Cardiac muscle cell (in vitro differentiated cells and primary cell): ENCODE measurements at places on chromosomes 5 and 9. TPM values are rescaled to one million over a fixed set of nuclear protein-coding genes. Genes with fewer than 3 reads are reported as not detected.
A peak's percentile ranks its signal among the peaks of the same experiment; 100 is the strongest.

Gene ANKRD20A1
- total RNA-seq = 0.07 and 0.12 TPM in 2 replicates

DNA sequence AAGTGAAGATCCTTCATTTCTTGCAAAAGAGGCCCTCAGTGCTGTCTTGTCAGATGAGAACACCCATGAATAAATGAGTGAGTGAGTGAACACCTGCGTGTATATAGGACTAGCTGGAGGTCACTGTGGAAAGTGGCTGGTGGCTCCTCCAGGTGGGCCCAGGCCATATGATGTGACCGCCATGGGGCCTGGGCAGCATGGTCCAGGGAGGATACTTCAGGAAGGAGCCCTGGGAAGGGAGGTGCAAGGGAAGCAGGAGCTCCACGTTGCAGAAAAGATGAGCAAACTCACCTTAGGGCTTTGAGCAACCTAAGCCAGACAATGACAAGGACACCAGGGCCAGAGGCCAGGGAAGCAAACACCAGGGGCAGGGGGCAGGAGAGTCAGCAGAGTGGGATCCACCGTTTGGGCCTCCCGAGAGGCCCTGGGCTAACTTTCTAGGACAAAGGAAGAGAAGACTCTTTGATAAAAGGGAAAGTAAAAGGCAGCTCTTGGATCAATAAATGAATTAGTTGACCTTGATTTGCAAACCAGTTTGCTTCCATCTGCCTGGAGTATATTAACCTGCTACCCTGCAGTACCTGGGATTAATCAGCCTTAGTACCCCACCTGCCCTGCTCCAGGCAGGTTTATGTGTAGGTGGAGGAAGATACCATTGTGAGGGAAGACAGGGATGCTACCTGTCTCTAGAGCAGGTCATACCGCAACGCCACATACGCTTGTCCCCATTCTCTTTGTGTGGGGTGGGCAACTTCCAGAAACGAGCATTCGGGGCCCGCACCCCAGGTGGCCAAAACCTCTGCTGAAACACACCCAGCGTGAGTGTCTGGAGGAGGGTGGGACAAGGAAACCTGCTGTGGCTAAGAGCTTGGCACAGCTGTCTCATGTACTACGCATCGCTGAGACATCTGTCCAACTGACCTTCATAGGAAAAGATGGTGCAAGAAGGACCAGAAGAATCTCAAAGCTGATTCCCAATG is 51.4 kb upstream of the OLFM1 start:
- DNase-seq = no peak

DNA sequence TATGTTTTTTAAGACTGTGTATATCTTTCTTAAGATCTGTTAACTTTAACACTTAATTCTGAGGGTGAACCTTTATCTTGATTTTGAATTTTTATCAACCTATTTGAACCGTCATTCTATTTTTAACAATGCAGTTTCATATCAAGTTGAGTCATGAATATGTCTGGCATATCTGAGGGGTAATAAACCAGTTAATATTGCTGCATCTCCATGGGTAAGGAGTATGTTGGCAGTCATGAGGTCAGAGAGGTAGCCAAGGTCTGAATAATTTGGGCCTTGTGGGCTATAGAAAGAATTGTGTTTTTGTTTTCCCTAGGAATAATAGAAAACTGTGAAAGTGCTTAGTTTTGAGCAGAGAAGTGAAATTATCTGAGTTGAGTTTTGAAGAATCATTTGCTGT is 419.0 kb downstream of the PLK2 start:
- no peak for DNase-seq

Gene ALDOB
- not detected in 2 replicates for total RNA-seq

GRCh38 chr5:124661317-124662141 is 84.9 kb downstream of the ZNF608 start:
- peak; percentile 82 for DNase-seq

- DNase-seq = no peak
Observed at GRCh38 chr9:123798195-123798594, 131.7 kb downstream of the DENND1A start.

DNA sequence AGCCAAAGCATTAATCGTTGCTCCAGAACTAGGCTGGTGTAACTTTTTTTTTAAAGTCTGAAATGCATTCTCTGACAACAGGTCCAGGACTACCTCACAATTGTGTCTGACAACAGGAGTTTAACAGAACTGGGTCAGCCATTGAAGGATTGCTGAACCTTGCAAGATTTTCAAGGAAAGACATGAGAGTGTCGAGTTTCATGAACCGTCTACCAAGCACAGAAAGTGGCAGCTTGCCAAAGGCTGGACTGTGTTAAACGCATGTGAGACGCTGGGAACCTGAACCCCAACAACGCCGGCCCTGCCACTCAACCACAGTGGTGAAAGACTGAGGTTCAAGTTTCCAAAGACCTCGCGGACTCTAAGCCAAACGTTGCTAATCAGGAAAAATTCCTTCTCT is 79.1 kb downstream of the LHFPL2 start:
- DNase-seq = peak; percentile 95

- DNase-seq = no peak
Observed at GRCh38 chr5:67997892-67998457, 217.6 kb upstream of the PIK3R1 start.

- DNase-seq = no peak
Observed at GRCh38 chr5:10073441-10074104, 176.1 kb downstream of the ATPSCKMT start.

DNA sequence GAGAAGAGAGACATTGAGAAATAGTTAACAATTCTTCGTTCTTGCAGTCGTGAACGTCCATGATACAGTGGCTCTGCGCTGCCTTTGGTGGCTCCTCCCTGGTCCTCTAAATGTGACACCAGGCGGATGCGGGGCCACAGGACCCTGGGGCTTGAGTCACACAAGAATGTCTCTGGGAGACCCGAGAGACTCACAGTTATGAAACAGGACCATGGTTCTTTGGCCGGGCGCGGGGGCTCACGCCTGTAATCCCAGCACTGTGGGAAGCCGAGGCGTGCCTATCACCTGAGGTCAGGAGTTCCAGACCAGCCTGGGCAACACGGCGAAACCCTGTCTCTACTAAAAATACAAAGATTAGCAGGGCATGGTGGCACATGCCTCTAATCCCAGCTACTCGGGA is 767 bp upstream of the ZDHHC11 start:
- DNase-seq = no peak

- DNase-seq = no peak
Observed at GRCh38 chr9:129623331-129623730, 2.4 kb upstream of the C9orf50 start.

Gene IL5
- total RNA-seq = not detected in 2 replicates

GRCh38 chr5:156402387-156402921 is 75.5 kb downstream of the SGCD start:
- no peak for DNase-seq

DNA sequence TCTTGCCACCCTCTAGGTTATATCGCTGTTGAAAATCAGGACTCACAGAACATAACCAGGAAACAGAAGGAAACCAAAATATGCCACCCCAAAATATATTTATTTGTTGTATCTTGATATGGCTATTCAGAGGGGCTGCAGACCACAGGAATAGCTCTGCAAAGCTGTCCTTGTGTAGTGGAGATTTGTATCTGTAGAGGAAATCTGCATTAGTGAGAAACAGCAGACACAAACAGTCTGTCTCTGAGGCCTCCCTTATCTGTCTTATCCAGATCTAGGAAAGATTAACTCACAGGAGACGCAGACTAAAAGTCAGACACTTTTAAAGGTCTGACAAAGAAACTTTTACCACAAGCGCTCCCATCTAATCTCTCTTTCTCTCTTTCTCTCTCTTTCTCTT is 54.1 kb upstream of the CEMIP2 start:
- DNase-seq = no peak

Gene GPX8
- 44.5 and 57.1 TPM in 2 replicates for total RNA-seq

- DNase-seq = no peak
Observed at GRCh38 chr5:155080721-155081120, 67.2 kb downstream of the KIF4B start.

Gene ADGRD2
- not detected in 2 replicates for total RNA-seq

DNA sequence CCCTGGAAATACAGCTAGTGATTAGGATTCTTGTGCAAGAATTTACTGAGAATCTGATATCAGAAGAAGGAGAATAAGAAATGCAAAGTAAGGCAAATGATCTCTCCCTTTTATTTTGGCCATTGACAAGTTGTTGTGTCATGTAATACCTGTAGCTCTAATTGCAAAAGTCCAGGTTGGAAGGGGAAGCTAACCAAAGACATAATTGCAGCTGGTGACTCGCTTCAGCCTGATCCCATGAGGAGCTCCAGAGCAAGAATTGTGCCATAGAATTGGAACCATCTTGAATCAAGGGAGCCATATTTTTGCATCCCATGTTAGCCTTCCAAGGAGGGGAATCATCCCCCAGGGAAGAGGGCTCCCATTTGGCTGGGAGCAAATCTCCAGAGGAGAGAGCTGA is 149.6 kb upstream of the MOCS2 start:
- no peak for DNase-seq

Gene TTC23L
- total RNA-seq = 0.98 and 1.6 TPM in 2 replicates

Gene BTNL9
- total RNA-seq = not detected in 2 replicates

DNA sequence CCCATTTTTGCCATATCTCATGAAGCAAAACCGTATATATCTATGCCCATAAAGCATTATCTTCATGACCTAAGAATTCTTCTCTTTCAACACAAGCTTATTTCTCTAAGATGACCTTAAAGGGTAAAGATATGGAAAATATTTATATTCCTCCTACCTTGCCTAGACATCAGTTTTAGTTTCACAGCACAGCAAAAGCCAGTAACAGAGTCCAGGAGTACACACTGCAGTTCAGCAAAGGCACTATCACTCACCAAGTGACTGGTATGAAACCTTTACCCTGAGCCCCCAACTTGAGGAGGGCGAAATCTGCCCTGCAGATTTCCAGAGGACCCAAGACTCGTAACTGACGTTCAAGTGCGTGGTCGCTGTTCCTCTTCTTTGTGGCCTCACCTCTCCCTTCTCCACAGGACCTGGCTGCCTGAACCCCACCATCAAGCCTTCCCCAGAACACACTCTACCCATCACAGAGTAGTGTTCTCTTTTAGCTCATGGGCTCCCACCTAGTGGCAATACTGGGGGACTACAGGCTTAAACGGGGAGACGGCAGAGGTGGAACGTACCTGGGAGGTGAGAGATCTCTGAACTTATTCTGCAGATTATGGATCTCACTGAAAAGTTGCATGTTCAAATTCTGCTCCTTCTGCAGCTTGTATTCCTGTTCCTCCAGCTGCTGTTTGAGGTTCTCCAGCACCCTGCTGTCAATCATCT is 141.0 kb downstream of the CDK5RAP2 start:
- DNase-seq = peak; percentile 38

DNA sequence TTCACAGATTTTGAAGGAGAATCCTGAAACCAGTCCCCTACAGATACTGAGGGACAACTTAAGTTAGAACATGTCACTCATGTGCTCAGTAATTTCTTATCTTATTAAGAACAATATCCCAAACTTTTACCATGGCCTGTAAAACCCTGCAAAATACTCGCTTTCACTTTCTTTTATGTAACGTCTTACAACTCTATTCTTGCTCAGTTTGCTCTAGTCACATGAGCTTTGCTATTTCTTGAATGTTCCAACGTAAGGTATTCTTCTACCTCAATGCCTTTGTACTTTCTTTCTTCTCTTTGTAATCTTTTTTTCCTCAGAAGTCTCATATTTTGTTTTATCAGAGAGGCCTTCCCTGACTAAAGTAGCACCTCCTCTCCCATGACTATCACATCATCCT is 14.1 kb downstream of the TMEM38B start:
- DNase-seq = no peak

Gene CREBRF
- total RNA-seq = 11.6 and 11.9 TPM in 2 replicates

Gene NR5A1
- total RNA-seq = 0.12 TPM in 1 of 2 replicates, not detected in the other

GRCh38 chr5:140607031-140607430 is 25.9 kb downstream of the CD14 start:
- no peak for DNase-seq

Gene NR4A3
- total RNA-seq = 0.49 and 1.5 TPM in 2 replicates

DNA sequence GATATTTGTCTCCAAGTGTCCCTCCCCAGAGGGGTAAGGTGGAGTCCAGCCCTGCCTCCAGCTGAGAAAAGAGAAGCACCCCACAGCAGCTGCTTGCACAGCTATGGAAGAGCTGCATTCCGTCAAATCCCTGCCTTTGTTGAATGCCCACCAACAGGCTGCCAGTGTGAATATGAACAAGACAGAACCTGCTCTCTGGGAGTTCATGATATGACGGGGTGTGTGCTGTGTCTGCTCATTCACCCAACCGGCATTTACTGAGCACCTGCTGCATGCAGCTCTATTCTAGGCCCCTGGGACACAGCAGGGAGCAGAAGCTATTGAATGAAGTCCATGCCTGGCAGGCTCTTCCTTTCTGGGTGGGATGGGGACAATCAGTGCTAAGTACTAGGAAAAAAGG is 238.8 kb downstream of the GADD45G start:
- DNase-seq = no peak

DNA sequence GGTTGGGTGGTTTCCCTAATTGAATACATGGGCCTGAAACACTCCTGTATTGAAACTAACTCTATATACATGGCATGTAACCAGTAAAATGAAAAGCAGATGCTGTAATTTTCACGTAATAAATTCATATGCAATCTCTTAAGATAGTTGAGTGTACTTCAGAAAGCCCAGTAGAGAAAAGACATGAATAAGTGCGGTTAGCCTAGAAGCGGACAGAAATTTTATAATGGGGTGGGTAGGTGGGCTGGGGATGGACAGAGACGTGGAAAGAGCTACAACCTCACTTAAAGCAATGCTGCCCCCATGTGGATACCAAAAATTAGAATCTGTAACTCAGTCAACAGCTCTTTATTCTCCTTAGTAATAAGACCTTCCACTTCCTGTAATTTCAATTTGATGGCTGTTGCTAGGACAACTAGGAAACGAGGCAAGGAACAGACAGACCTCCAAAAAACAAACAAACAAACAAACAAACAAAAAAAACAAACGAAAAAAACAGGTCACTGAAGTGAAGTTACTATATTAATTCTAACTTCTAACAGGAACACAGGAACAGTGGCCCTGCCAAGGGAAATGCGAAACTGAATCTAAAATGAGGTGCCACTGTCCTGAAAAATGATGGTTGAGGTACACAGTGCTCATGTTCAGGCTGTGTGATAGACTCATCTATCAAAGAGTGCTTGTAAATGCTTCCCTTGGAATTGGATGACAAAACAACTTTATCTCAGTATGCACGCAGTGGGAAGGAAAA is 103.4 kb upstream of the GNA14 start:
- DNase-seq = peak; percentile 65

Gene CA9
- 2.4 and 3.1 TPM in 2 replicates for total RNA-seq

Gene FCN1
- not detected in 2 replicates for total RNA-seq

DNA sequence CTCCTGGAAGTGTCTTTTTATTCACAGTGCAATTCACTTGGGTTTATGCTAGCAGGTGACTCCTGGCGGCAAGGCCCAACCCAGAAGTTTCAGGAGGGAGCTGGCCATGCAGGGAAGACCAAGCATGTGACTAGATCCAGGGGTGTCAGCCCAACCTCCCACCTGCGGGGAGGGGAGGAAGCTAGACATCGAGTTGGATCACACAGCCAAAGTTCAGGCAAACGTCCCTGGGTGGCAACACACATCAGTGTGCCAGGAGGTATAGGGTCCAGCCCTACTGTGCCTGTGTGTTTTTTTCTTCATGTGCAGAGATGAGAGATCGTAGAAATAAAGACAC is 25.3 kb downstream of the PNPLA7 start:
- DNase-seq = no peak

- peak; percentile 90 for DNase-seq
Observed at GRCh38 chr9:126500600-126501382, 112.9 kb upstream of the LMX1B start.

- no peak for DNase-seq
Observed at GRCh38 chr5:15431923-15432322, 68.1 kb upstream of the FBXL7 start.

Gene OR13C8
- not detected in 2 replicates for total RNA-seq

GRCh38 chr5:55993013-55993412 is 1.8 kb downstream of the IL6ST start:
- peak; percentile 23 for DNase-seq

GRCh38 chr9:131529597-131530545 is 1.2 kb downstream of the UCK1 start:
- no peak for DNase-seq

Gene GABRA6
- total RNA-seq = not detected in 2 replicates

Gene OTP
- not detected in 2 replicates for total RNA-seq
